Cortex of kidney (tissue), 1 donor: ENCODE measurements at places on chromosomes 3 and 15.

DNA sequence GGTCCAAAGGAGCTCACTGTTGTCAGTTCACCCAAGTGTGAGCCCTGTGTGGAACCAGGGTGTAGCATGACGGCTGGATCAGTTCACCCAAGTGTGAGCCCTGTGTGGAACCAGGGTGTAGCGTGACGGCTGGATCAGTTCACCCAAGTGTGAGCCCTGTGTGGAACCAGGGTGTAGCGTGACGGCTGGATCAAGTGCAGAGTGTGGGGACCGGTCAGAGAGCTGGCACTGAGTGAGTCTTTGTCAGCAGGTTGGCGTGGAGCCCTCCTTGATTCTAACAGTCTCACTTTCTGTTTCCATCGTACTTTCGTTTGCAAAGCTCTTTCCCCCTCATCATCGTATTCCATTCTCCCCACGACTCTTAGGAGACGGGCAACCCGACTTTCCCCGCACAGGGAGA is 57.9 kb upstream of the DLG1 start:
- no peak for DNase-seq

- DNase-seq: no peak
These were observed 94.1 kb upstream of the ATP2B2 start for GRCh38 chr3:10599444-10599843.

DNA sequence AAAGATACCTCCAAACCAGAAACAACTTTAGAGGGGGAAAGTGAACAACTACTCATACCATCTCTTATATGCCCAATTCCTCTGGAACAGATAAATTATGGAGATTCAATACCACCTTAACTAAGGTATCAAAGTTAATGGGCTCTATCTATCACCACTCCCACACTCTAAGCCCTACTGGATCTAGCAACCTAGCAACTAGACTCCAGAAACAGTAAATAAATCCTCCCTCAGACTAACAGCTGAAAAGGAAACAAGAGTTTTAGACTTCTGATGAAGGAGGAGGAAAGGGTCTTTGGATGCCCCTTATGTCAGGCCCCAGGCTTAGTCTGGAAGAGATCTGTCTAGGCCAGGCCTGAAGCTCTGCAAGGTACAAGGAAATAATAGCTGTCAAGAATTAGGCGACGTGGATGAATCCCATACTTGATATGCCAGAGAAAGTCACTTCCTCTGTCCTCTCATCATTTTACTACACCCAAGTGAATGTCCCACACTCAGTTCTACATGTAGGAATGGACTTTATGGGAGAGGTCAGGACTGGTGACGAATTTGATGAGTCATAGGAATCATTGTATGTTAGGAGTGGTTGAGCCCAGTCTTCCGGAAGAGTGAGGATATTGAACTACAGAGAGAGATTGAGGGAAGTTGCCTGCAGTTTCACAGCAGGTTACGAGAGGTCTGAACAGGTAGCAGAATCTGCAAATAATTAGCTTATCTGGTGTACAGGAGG is 113.8 kb downstream of the AKAP13 start:
- DNase-seq: no peak

DNA sequence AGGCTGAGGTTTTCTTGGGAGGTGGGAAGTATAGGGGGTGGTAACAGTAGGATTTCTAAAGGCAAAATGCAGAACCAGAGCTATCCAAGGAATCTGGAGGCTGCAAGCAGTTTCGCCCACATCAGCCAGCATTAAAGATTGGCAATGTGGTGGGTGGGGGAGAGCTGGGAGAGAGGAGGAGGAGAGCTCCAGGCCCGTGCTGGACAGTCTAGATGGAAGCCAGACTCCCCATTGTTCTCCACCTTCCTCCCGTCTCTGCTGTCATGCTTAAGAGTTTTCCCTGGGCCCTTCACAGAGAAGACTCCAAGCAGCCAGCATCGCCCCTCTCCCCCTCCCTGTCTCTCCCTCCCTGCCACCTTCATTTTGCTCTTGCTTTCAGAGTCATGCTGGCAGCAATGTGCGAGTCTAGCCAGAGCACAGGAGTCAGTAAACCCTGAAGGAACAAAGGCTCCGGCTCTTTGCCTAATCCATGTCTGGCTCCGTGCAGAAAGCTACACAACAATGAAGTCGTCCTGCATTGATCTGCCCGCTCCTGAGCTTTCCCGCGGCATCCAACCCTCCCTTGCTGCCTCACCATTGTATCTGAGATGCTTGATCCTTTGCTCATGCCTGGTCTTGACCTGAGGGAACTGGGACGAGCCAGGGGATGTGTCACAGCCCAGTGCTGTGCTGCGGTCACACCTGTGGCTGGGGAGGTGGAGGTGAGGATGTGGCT is 282.9 kb downstream of the NTRK3 start:
- no peak for DNase-seq

DNA sequence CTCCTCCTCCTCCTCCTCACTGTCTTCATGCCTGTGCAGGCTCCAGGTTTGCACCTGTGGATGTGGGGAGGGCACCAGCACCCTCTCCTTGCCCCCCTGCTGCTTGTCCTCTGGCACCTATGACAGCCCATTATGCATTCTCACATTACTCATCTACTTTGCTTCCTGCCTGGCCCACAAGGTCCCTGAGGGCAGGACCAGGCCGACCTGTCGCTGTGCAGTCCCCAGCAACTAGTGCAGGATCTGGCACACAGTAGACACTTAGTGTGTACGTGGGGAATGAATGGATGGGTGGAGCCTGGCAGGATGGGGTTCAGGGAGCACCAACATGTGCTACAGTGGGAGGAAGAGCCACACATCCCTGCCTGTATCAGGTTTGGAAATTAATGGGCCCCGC is 58.3 kb upstream of the TMEM115 start:
- no peak for DNase-seq

DNA sequence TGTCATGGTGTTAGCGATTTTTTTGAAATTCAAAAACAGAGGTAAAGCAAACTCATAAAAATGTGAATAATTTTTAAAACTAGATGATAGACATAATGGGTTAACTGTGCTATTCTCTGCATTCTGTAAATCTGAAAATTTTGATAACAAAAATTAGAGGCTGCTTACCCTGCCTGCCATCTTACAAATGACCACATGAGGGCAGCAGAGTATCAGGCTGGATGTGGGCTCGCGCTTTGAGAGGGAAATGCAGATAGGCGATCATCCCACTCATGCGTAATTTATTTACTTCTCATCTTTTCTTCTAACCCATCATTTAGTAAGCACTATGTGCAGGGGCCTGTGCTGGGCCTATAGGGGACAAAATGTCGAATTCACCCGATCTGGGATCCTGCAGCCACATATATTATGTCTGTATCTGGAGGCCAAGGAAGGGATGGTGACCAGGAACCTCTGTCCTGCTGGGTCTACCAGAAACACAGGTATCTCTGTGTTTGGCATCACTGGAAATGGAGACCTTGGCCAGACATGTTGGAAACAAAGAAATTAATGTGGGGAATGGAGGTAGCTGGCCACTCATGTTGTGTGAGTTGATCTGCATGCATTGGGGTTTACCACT is 7.8 kb upstream of the RAD18 start:
- DNase-seq: no peak
